ENCODE measurements at places on chromosomes 5 and 9.
A peak's percentile ranks its signal among the peaks of the same experiment; 100 is the strongest.

DNA sequence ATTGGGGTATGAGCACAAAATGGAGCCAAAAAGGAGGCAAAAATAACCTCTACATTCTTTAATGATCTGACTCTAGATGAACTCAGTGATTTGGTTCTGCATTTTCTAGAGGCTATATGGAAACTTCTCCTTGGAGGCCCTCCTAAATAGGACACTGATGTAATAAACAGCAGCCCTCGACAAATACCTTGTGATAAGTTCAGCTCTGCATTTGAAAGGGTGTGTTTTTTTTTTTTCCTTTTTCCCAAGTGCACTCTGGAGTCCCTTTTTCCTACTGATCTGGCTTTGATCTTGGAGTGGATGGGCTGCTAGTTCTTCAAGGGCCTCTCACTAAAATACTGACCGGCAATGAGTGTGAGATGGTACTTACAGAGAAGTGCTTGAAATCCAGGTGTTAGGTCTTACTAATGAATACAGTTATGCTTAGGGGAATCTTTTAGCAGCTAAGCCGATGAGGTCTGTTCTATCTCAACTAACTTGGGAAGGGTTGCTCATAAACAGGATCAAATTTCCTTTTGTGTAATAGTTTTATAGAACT is 161.7 kb downstream of the MAST4 start:
- no peak for DNase-seq

DNA sequence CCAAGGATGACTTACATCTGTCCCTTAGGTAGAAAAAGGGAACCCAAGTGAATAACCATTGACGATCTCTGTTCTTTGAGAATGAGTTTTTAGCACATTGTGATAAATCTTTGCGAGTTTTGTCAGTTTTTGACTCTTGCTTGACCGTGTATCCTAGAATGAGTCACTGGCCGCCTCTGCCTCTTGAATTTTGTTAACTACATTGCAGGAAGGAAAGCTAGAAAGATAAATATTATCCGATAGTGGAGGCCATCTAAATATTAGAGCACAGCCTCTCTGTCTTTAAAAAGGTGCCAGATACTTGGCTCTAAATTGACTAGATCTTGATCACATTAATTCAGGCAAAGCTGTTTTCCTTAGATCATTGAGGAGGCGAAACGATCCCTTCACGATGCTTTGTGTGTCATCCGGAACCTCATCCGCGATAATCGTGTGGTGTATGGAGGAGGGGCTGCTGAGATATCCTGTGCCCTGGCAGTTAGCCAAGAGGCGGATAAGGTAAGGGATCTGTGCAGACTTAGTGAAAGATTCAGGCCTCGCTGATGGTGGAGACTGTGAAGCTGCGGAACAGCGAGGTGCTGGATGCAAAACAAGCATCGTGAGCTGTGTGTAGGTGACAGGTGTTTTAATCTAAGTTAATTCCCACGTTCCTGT is 12.2 kb downstream of the CCT5 start:
- DNase-seq = no peak

DNA sequence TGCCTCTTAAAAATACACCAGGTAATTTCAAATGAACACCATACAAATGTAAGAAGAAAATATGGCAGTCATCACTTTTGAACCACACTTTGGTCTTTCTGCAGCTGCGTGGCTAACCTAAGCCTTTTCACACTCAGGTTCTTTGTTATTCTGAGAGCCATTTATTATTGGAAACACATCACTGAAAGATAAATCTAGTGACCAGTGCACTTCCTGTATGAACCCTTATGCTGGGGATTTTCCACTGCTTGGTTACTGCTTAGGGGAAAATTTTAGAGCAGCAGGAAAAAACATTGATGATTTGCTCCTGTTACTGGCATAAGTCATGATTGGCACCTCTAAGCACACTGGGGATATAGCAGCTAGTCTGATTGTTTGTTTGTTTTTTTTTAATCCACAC is 58.6 kb upstream of the RANBP3L start:
- no peak for DNase-seq

DNA sequence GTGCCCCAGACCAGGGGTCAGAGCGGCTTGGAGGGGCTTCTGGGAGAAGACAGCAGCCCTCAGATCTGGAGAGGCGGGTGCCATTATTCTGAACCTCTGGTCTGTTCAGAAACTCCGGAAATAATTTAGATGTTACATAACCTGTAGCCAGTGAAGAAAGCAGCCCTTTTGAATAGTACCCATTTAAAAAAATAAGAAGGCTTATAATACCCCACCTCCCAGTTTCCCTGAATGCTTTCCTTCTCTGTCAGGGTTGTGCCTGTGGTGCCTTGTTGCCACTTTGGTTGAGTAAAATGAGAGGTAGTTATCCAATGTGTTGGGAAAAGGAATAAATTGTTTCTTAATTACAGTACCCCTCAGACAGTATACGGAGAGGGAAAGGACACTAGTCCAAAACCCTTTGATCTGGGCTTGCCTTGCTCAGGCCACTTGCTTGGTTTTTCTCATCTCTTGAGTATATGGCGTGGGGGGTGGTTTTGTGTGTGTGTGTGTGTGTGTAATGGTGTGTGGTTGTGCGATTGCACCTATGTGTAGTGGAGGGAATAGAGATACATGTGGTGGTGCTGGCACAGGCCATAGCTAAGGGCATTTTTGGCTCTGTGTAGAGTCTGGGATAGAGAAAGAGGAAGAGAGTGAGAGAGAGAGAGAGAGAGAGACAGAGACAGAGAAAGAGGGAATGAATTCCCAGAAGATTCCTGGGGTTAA is 59.1 kb upstream of the TLR4 start:
- DNase-seq = no peak

DNA sequence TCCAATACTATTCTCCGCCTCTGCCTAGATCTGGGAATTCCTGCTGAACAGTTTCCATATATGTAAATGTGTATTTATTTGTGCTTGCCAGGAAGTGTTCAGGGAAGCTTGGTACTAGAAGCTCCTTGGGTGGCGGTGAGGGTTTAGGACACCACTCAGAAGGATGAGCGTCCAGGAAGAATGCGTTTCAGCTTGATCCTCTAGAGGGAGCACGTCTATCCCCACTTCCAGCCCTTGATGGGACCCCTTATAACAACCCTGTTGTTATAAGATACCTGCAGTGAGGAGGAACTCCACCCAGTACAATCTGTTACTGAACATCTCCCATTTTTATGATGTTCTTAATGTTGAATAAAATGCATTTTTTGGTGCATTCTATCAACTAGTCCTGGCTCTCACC is 88.9 kb downstream of the CYFIP2 start:
- no peak for DNase-seq

- DNase-seq = no peak
Observed at GRCh38 chr5:168217497-168217896, 73.9 kb upstream of the WWC1 start.

- peak; percentile 27 for DNase-seq
Observed at GRCh38 chr5:153964880-153965645, 73.6 kb downstream of the FAM114A2 start.

DNA sequence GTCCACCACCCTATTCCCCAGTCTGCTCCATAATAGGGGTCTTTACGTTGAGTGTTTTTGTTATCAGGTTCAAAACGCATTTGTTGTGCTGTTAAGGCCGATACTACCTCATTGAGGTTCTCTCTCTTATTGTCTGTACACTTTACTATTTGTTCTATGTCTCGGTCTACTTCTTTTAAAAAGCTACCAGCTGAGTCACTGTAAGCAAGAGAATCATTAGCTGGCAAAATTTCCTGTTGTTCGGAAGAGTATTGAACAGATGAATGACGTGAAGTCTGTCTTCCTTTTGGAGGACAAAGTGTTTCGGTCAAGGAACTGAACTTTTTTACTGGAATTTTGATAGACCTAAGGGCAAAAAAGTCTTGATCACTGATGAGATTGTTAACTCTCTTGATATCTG is 10.3 kb downstream of the LYSMD3 start:
- no peak for DNase-seq

DNA sequence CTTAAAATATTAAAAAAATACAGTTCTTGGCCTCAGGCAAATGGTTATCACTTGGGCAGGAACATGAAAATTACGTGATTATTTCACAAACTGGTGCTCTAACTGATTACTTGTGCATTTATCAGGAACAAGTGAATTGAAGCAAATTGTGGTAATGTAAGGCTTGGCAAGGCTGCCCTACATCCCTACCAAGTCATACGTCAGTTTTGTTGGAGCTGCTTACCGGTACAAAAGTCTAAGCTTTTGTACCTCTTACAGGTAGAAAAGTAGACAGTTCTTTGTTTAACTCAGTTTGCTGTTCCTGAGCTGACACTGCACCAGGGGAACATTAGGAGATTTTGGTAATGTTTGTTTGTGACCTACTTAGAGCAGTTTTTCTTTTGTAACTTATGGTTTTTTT is 2.2 kb downstream of the G3BP1 start:
- no peak for DNase-seq

GRCh38 chr5:61575103-61575502 is 243.0 kb downstream of the ZSWIM6 start:
- no peak for DNase-seq

DNA sequence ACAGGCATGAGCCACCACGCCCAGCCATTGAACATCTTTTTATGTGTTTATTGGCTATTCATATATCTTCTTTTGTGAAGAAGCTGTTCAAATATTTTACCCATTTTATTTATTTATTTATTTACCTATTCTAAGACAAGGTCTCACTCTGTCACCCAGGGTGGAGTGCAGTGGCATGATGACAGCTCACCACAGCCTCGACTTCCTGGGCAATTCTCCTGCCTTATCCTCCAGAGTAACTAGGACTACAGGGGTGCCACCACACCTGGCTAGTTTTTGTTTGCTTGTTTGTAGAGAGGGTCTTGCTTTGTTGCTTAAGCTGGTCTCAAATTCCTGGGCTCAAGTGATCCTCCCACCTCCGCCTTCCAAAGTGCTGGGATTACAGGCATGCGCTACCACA is 33.5 kb downstream of the NAIF1 start:
- DNase-seq = no peak

DNA sequence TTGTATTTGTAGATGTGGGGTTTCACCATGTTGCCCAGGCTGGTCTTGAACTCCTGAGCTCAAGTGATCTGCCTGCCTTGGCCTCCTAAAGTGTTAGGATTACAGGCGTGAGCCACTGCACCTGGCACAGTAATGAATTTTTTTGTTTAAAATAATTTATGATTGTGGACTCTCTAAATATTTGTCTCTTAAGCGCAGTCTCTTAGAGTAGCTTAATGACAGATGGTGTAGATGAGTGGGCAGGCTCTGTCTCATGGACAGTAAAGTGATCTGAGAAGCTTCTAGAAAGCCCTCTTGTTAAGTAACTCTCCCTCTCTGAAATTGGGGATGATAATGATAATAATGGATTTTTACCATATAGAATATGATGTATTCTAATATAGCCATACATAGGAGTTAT is 47.5 kb upstream of the KIAA1958 start:
- DNase-seq = no peak

- no peak for DNase-seq
Observed at GRCh38 chr9:4837261-4838188, 44.8 kb downstream of the RCL1 start.

GRCh38 chr9:89734600-89735041 is 129.8 kb downstream of the GADD45G start:
- DNase-seq = no peak

DNA sequence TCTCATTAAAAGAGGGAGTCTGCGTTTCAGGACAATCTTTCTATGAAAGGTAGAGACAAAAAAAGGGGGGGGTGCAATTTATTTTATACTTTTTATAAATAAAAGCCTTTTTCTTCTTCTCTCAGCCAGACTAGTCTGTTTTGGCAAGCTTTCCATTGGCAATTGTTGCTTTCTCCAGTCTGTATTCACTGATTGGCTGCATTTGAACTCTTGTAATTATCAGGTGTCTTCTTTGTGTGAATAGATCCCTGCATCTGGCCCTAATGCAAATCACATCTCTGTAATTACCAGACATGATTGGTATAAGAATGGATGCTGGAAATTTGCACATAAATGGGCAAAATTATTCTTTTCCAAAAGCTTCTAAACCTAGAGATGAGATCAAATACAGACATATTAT is 7.6 kb upstream of the EQTN start:
- no peak for DNase-seq

DNA sequence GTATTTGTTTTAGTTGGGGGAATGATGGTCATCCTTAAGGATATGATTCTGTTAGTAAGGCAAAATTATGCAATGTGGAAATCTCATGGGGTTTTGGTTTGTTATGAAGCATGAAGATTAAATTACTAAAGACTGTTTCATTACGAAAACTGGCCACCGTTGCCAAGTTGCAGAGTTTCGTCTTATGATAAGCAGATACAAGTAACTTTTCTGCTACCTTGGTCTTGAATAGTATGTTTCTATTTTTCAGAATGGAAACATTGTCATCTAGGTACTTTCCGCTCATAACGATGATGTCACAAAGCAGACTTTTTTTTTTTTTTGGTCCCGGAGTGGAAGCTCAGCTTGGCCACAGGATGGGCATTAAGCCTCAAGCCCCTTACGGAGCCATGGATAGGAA is 4.2 kb downstream of the CCNI2 start:
- no peak for DNase-seq

- no peak for DNase-seq
Observed at GRCh38 chr5:57411982-57412381, 70.6 kb downstream of the ACTBL2 start.

- DNase-seq = peak; percentile 23
Observed at GRCh38 chr9:8364026-8364752, 564.6 kb upstream of the DMAC1 start.

- no peak for DNase-seq
Observed at GRCh38 chr9:131640438-131641137, 95.3 kb downstream of the PRRT1B start.

- DNase-seq = no peak
Observed at GRCh38 chr5:101425339-101425859, 522.3 kb upstream of the ST8SIA4 start.

GRCh38 chr5:10644192-10644591 is 80.3 kb downstream of the ANKRD33B start:
- DNase-seq = no peak

- no peak for DNase-seq
Observed at GRCh38 chr5:53313145-53313544, 167.3 kb upstream of the FST start.

- DNase-seq = no peak
Observed at GRCh38 chr9:99870126-99870525, 36.3 kb upstream of the STX17 start.

DNA sequence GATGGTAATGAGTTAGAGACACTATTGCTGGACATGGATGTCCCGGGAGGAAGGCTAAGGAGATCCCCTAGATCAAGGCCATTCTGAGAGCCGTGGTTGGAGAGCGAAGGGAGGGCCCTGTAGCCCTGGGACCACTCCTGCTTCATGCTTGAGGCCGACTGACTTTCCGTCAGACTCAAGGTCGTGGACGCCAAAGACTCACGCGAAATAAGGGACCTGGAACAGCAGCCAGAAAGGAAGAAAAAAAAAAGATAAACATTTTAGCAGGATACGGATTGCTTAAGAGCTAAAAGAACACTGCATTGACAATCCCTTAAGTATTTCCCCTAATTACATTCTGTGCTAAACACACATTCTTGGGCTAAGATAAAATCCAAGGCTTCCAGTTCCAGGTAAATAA is 181.2 kb downstream of the GLIS3 start:
- DNase-seq = no peak

- DNase-seq = no peak
Observed at GRCh38 chr5:23820765-23821471, 313.5 kb downstream of the PRDM9 start.
